ENCODE measurements at places on chromosomes 13 and 19.

- DNase-seq, result no peak
Measured at GRCh38 chr19:29831041-29831548, 19.3 kb downstream of the CCNE1 start.

DNA sequence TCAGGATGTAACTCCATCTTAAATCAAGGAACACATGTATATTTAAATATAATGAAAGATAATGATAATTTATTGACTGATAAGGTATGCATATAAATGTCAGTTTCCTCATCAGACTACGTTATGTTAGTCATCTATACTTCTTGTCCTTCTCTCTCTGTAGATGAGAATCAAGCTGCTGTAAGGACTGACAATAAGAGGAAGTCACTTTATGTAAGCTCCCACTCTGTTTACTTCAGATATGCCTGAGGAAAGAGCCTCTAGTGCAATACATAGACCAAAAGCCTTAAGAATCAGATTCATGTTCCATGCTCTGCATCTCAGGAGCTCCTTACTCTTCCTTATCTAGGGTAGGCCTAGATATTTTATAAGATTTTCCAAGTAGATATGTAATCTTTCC, 9.6 kb upstream of the SLITRK6 start:
- no peak for DNase-seq

DNA sequence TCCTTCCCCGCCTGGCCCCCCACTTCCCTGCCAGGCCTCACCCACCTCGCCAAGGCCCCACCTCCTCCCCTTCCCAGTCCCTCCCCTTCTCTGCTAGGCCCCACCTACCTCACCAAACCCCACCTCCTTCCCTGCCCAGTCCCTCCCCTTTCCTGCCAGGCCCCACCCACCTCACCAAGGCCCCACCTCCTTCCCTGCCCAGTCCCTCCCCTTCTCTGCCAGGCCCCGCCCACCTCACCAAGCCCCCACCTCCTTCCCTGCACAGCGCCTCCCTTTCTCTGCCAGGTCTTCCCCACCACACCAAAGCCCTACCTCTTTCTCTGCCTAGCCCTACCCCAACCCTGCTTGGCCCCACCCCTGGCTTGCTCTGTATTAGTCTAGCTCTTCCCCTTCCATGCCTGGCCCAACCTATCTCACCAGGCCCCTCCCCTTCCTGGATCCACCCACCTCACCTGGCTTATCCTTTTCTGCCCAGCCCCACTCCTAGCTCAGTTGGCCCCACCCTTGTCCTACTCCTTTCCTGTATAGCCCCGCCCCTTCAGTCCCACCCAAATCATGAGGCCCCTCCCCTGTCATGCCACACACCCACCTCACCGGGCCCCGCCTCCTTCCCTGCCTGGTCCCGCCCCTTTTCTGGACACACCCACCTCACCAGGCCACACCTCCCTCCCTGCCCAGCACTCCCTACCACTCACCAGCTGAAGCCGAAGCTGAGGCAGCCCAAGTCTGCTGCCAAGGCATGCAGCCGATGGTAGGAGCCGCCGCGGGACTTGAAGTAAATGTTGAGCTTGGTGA, 16.2 kb downstream of the CERS1 start:
- DNase-seq, result no peak

GRCh38 chr13:66996503-66996902, 233.6 kb downstream of the PCDH9 start:
- DNase-seq, result no peak

DNA sequence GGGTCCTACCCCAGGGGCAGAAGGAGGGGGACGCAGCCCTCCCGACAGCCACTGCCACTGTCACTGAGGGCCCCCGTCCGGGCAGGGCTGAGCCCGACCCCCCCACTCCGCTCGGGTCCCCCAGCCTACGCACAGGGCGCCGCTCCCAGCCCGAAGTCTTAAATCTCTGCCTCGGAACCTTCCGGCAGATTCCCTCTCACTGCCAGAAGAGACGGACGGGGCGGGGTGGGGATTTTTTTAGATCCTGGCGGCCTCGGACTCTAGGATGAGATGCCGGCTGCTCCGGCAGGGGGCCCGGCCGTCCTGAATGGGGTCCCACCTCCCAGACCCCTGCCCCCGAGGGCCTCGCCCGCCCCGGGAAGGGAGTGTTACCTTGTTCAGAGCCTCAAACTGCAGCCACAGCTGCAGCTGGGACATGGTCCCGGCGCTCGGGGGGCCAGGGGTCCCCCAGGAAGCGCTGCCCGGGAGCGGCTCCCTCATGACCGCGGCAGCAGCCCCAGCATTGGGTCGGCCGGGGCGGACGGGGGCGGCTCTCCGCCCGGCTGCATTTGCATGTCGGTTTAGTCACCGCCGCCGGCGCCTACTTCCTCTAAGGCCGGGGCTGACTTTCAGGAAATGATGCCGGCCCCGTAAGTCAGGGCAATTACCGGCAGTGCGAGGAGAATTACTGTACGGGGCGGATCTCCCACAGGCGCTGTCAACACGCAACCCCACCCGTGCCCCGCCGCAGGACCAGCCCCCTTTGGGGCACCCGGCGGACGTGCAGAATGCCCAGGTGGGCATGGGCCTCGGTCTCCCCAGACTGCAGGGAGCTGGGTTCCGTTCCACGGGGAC, 28.1 kb downstream of the GPX4 start:
- DNase-seq, result no peak

- DNase-seq, result no peak
Measured at GRCh38 chr13:106560821-106561220, 7.1 kb downstream of the ARGLU1 start.

DNA sequence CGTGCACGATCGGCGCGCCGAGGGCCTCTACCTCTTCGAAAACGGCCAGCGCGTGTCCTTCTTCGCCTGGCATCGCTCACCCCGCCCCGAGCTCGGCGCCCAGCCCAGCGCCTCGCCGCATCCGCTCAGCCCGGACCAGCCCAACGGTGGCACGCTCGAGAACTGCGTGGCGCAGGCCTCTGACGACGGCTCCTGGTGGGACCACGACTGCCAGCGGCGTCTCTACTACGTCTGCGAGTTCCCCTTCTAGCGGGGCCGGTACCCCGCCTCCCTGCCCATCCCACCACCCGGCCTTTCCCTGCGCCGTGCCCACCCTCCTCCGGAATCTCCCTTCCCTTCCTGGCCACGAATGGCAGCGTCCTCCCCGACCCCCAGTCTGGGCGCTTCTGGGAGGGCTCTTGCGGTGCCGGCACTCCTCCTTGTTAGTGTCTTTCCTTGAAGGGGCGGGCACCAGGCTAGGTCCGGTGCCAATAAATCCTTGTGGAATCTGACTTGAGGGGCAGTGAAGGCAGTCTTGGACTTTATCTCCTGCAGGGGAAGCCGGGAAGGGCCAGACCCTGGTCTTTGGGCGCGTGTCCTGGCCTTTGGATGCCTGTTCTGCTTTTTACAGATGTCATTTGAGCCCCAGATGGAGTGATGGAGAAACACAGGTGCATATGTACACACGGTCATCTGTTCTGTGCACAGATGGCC, 2.2 kb downstream of the CLEC11A start:
- no peak for DNase-seq

- no peak for DNase-seq
Measured at GRCh38 chr19:57815247-57816075, 748 bp upstream of the ZNF552 start.

- no peak for DNase-seq
Measured at GRCh38 chr13:94312511-94313216, 166.8 kb downstream of the DCT start.

GRCh38 chr19:30692879-30693503, 320.8 kb downstream of the ZNF536 start:
- DNase-seq, result no peak

- no peak for DNase-seq
Measured at GRCh38 chr19:1968279-1969175, 27.6 kb downstream of the CSNK1G2 start.

- DNase-seq, result no peak
Measured at GRCh38 chr13:80362481-80362880, 21.6 kb upstream of the SPRY2 start.

DNA sequence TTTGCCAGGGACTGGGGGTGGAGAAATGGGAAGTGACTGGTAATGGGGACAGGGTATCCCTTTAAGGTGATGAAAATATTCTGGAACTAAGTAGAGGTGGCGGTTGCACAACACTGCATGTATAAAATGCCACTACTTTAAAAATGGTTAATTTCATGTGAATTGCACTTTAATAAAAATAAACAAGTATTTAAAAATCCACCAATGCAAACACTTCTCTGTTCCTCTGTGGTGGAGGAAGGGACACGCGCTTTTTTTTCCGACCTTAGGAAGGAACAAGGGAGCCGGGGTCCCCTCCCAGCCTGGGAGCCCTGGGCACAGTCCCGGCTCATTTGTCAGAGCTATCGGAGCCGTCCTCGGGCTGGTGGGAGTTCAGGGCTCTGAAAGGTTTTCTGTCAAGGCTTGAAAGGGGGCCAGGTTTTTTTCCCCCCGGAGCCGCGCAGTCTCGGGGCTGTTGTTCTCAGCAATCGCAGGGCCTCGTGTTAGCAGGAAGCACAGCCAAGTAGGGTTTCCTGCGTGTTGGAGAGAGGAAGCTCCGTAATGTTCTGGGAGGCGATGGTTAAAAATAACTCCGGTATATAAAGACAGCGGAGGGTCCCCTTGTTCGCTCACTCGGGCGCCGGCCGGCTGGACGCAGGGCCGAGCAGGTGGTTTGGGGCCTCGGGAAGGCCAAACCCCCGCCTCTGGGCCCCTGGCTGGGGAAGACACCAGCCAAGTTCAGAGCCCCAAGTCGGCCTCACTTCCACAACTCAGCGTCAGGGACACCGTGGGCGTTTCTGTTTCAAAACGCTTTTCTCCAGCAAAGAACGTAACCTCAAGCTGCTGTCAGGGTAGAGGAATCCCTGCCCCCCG, 41.2 kb upstream of the KLF2 start:
- no peak for DNase-seq

All from iPS DF 19.7 (cell line).